ENCODE measurements at places on chromosomes 2 and 18.

- DNase-seq, result no peak
Observed at GRCh38 chr2:186544255-186544675, 45.6 kb upstream of the ITGAV start.

DNA sequence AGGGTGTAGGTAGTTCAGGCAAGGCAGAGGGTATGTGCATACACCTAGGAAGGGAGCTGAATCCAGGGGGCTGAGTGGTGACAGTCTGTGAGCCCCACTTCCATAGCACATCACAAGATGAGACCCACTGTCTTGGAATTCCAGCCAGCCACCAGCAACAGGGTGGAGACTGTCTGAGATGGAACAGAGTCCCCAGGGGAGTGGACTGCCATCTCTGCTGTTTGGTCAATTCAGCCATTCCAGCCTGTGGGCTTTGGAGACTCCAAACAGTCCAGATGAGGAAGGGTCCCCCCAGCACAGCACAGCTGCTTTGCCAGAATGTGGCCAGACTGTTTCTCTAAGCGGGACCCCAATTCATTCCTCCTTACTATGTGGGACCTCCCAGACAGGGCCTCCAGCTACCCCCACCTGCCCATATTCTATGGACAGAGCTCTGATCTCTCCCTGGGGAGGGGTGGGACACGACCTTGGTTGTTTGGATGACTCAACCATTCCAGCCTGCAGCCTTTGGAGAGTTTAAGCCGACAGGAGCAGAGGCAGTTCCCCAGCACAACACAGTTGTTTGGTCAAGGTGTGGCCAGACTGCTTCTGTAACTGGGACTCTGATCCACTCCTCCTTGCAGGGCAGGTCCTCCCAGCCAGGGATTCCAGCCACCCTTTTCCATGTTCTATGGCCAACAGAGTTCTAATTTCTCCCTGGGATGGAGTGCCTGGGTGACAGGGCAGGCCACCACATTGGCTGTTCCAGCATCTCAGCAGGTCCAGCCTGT lies 178.0 kb downstream of the RND3 start:
- no peak for DNase-seq

- no peak for DNase-seq
Observed at GRCh38 chr2:135615404-135615803, 84.1 kb downstream of the R3HDM1 start.

GRCh38 chr18:21267400-21267799 lies 25.4 kb downstream of the GREB1L start:
- no peak for DNase-seq

DNA sequence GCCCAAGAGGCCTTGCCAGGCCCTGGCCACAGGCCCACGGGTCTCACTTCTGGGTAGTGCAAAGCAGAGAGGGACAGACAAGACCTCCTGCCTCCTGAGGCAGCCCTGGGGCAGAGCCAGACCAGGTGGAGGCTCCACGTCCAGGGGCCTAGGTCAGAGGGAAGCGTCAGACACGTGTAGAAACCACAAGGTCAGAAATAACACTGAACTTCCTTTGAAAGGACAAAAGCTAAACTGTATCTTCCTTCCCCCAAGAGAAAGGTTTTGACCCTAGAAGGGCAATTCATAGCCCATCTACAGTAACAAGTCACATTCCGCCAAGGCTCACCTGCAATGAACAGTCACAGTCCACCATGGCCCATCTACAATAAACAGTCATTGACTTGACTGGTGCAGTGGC lies 17.9 kb downstream of the SDC1 start:
- no peak for DNase-seq

- no peak for DNase-seq
Observed at GRCh38 chr2:195570329-195570728, 86.7 kb upstream of the SLC39A10 start.

DNA sequence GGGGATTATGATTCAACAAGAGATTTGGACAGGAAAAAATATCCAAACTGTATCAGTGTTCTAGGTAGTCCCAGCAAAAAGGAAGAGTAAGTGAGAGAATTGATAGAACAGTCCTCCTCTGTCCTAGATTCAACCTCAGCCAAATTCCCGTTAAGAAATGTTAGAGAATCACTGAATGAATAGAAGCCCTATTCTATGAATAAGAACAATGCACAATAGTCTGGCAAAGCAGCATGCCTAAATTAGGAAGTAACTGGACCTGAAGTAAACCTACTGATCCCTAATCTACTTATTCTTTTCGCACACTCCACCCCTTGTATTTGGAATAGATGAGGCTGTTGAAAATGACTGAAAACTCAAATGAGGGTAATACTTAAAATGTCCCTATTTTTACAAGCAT lies 1665.5 kb downstream of the LRP1B start:
- no peak for DNase-seq

DNA sequence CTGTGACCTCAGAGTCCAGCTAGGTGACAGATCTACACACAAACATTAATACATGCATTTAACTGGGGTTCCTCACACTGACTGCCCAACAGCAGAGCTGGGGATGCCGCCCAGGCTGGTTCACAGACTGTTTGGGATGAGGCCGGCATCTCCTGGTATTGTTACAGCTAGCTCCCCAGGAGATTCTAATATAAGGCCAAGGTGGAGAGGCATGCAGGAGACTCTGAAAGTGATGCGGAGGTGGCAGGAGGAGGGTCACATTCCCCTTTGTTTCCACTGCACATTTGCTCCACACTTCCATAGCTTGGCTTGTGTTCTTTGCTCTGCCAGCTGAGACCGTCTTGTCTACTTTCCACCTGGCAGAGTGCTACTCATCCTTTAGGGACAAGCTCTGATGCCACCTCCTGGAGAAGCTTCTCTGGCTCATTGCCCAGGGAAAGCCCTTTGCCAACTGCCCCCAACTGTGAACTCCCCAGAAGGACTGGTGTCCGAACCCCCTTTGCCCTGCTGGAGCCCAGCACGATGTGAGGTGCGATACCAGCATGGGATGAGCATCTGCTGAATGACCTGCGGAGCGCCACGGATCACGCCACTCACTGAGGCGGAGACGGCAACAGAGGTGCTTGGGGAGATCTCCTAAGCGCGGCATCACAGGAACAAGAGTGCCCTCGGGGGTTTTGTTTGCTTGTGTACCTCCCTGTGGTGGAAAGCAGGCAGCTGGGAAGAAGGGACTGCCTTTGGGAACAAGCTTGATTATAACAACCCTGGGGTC lies 88.8 kb downstream of the UXS1 start:
- DNase-seq, result peak; percentile 46

GRCh38 chr18:9774150-9774549 lies 66.0 kb downstream of the RAB31 start:
- DNase-seq, result no peak

DNA sequence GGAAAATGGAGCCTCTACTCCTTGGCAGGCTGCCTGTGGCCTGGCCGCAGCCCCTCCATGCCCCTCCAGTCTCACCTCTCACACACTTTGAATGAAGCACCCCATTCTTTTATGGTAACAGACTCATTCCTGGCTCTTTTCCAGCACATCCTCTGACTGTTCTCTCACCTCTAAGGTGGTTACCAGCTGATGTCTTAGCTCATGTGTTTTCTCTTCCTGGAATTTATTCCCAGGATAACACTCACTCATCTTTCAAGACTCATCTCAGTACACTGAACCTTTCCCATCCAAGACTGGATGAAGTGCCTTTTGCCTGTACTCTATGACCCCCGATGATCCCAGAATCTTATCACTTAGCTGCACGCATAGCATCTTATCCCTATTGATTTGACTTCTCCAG lies 50.6 kb downstream of the SLC9A4 start:
- no peak for DNase-seq

DNA sequence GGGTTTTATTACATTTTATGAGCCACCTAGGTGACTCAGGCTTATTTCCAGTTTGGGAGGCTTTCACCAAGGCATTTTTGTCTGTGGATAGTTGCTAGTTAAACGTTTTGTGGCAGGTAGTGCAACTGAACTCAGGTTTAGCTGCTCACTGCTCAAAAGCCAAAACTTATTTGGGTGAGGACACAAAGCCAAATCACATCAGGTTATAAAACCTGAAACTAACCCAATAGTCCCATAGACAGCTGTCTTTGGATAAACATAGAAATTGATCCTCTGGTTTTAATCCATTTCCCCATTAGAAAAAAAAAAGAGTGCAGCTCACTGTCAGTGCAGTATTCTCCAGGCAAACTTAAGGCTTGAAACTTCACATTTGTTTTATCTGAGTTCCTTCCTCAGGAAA lies 362.6 kb upstream of the TFPI start:
- no peak for DNase-seq

DNA sequence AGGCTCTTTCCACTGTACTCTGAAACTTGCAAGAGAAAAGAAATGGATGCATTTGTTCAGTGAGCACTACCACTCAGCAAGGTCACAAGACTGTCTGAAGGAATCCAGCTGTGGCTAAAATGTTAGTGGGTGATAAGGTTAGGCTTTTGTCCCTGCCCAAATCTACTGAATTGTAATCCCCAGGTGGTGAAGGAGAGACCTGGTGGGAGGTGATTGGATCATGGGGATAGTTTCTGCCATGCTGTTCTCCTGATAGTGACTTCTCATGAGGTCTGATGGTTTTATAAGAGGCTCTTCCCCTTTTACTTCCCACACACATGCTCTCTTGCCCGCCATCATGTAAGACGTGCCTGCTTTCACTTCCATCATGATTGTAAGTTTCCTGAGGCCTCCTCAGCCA lies 68.2 kb downstream of the ZNF385B start:
- DNase-seq, result no peak

GRCh38 chr2:213171147-213171546 lies 19.7 kb upstream of the IKZF2 start:
- DNase-seq, result no peak

GRCh38 chr18:44951748-44952147 lies 271.1 kb downstream of the SETBP1 start:
- no peak for DNase-seq

DNA sequence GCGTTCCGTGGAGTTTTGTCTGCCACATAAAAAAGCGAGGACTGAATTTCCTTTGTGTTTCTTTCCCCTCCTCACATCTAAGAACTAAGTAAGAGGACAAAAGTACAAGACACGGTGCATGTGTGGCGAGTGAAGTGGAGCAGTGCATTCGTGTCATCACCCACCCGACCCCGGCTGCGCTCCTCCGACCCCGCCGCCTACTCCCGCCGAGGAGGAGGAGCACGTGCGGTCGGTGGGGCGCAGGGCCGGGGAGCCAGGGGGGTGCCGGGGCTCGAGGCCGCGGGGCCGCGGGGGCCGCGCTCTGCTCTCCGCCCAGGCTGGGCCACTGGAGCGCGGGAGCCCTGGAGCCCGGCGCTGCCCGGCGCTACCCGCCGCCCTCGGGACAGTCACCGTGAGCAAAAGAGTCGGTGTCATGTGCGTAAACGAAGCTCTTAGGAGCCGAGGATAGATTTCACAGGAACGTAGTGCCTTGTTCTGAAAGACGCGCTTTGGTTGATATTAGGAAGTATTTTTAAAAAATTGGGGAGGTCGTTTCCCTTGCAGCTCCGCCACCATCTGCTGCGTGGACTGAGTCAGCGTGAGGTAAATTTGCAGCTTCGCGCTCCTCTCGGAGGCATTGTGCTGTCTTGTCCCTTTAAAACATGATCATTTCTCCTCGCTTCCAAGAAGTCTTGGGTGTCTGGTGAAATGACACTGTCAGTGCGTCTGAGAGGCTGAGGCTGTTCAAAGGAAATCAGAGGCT lies 11.0 kb downstream of the TBR1 start:
- no peak for DNase-seq

GRCh38 chr2:54048117-54048785 lies 67.2 kb upstream of the ACYP2 start:
- DNase-seq, result no peak

- DNase-seq, result no peak
Observed at GRCh38 chr2:240917009-240917683, 11.0 kb downstream of the CROCC2 start.

DNA sequence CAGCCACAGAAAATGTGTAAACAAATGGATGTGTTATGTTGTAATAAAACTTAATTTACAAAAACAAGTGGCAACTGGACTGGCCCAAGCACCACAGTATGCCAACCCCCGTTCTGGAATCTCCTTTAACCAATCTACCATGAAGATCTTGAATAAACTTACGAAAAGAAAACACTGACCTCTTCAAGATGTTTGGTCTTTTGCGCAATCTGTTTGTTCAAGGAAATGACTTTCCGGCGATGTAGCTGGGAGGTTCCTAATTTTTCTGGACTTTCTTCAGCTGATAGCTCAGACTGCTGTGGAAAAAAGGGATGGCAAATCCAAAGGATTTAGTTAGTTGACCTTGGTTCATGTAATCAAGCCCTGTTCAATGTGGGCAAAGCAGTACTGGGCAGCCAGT lies 55.7 kb downstream of the CCDC93 start:
- DNase-seq, result no peak

- DNase-seq, result no peak
Observed at GRCh38 chr2:182642328-182642727, 73.7 kb upstream of the DNAJC10 start.

- DNase-seq, result no peak
Observed at GRCh38 chr2:98835831-98836385, 100.1 kb downstream of the CRACDL start.

DNA sequence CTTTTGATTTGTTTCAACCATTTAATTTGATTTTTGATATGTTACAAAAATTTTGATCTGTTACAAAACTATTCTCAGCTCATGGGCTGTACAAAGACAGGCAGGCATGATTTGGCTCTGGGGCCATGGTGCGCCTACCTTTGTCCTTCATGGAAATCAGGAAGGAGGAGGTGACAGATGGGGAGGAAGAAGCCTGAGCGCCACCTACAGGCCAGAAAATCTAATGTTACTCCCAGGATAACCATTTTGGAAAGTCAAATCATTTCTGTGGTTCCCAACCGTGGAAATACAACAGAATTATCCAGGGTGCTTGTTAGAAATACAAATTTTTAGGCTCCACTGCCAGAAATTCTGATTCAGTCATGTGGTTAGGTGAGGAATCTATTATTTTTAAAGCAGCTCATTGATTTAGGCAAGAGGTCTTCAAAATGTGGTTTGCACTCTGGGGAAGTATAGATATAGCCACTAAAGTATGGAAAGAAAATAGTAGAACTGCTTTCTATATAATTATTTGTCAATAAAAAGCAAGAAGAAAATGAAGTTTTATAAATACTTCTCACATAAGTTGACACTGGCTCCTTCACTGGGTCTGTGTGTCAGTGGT lies 93.9 kb downstream of the EVA1A start:
- no peak for DNase-seq

DNA sequence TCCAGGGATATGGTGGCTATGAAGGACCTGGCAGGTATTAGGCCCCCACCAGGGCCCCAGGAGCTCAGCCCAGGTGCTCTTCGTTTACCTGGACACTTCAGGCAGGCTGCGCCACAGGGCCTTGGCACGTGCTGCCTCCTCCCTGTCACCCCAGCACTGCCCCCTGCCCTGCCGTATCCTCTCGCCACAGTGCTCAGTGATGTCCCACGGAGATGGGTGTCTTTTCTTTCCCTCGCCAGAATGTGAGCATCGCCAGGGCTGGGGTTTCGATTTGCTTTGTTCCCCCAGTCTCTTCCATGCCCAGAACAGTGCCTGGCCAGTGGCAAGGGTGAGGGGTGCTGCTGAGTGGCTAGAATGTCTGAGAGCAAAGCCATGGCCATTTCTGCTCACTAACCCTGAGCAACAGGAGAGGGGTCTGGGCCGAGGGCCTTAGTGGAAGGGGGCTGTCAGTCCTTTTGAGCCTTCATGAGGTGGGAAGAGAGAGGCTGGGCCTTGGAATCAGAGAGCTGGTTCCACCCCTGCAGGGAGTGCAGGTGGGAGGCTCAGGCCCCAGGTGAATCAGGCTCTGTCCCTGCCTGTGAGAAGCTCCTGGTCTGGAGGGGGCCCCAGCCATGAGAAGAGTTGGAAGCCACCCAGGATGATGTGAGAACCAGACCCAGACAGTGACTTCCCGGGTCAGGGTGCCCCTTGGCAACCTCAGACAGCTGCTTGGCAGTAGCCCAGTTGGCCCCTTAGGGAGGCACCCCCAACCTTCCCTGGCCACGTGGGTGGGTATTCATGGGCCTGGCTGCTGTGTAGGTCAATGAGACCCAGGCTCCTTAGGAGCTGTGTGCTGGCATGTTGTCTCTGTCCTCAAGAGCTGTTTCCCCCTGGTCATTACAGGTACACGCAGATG lies 129.9 kb upstream of the HS6ST1 start:
- DNase-seq, result no peak
